ENCODE measurements at places on chromosomes 3 and 15.

GRCh38 chr3:117366574-117366973 lies 657.0 kb downstream of the TUSC7 start:
- DNase-seq = no peak

GRCh38 chr15:20271647-20272046 lies 270.0 kb downstream of the GOLGA6L6 start:
- DNase-seq = no peak

- DNase-seq = no peak
Measured at GRCh38 chr3:133477487-133477886, 77.6 kb downstream of the BFSP2 start.

DNA sequence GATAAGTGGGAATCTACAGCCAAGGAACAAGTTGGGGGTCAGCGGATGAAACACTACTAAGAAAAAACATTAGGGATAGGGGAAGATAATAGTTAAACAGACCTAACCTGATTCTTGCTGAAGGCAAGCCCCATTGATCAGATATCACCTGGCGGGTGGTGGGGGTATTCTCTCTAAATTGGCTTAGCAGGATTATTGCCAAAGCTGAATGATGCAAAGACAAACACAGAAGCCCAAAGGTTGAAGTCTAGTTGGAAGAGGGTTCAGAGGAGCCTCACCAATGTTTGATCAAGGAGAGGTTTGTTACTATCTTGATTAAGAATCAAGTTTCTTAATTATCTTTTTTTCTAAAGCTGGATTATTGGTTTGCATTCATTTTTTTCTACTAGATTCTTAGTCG lies 371.9 kb upstream of the CNTN4 start:
- no peak for DNase-seq

- no peak for DNase-seq
Measured at GRCh38 chr15:100337096-100338044, 4.4 kb downstream of the ADAMTS17 start.

GRCh38 chr3:130761730-130762311 lies 15.2 kb upstream of the PIK3R4 start:
- DNase-seq = no peak
